Kidney glomerular epithelial cell (primary cell): ENCODE measurements at places on chromosomes 11 and 22.

DNA sequence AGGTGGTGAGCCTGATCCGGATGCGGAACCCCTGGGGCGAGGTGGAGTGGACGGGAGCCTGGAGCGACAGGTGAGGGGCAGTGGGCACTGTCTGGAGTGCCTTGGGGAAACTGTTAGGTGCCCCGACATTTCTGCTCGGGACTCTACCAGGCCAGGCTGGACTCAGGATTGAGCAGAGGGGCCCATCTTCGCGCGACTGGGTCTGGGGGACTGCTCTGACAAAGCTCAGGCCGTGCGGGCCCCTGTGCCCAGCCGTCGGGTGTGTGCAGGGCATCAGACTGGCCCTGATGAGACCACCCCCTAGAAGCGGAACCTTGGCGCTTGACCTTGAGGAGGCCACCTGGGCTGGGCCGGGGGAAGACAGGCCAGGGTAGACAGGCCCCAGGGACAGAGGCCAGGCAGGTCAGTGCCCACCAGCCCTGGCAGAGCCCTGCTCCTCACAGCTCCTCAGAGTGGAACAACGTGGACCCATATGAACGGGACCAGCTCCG lies 6.3 kb downstream of the CAPN1 start:
- no peak for DNase-seq

- DNase-seq, result no peak
These were observed 44.9 kb upstream of the ARFGAP3 start for GRCh38 chr22:42901790-42902508.

DNA sequence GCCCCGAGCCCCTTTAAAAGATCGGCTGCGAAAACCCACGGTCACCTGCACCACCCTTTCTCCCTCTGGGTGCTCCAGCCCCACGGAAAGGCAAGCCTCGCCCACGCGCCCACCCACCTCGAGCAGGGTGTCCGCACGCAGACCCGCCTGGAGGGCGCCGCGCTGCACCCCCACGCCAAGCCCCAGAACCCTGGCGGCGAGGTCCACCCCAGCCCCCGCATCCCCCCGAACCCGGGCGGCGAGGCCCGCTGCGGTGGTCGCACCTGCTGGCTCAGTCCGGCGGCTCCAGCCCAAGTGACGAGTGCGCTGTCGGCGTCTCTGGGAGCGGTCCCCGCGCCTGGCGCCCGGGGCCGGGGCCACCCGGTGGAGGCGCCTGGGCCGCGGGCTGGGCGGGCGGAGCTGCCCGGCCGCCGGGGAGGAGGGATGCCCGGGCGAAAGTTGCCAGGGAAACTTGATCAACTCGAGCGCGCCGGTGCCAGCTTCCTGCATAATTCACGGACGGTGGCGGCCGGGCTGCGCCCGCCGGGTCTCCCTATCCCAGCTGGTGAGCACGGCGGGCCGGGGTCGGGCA lies 1.1 kb downstream of the SHANK2 start:
- peak; percentile 3 for DNase-seq

GRCh38 chr22:32574958-32575910 lies 100.6 kb downstream of the FBXO7 start:
- no peak for DNase-seq

DNA sequence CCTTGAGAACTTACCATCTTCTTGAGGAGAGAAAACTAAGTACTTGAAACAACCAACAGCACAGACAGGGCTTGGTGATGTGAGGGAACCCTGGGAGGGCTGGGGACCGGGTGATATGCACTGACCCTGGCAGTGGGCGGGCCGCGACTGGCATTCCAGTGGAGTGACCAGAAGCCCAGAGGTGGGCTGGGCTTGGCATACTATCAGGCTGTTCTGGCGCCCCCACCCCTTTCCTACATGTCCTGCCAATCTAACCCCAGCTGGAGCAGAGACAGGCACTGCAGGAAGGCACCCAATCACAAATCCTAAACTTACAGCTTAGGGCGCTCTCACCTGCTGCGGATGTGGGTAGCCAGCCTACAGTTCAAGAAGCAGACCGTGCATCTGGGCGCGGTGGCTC lies 54.0 kb upstream of the GCAT start:
- no peak for DNase-seq

DNA sequence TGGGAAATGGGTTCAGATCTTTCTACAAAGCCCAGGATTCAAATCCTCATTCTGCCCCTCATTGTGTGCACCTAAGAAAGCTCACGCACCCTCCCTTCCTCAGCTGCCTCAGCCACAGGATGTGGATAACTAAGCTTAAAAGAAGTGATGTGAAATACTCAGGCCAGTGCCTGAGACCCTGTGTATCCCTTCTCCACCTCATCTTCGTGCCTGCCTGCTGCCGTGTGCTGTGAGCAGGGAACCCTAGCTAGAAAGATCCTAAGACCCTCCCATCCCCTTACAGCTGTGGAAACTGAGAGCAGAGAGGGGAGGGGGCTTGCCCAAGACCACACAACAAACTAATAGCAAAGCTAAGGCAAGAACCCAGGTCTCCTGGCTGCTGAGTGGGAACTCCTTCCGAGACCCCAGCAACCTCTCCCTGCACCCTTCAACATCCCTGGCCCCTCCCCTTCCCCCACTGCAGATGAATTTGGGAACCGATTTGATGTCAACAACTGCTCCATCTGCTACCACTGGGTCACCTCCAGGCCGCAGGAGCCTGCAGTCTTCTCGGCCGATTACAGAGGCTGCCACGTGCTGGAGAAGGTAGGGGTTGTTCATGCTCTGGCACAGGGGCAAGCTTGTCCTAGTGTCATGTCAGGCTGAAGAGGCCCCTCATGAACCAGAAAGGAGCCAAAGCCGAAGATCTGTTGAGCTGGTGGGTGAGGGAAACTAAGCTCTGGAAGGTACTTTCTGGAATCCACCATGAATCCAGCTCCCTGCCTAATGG lies 1.5 kb downstream of the ZP1 start:
- no peak for DNase-seq

GRCh38 chr22:31227186-31227585 lies 15.1 kb downstream of the LIMK2 start:
- DNase-seq, result no peak

DNA sequence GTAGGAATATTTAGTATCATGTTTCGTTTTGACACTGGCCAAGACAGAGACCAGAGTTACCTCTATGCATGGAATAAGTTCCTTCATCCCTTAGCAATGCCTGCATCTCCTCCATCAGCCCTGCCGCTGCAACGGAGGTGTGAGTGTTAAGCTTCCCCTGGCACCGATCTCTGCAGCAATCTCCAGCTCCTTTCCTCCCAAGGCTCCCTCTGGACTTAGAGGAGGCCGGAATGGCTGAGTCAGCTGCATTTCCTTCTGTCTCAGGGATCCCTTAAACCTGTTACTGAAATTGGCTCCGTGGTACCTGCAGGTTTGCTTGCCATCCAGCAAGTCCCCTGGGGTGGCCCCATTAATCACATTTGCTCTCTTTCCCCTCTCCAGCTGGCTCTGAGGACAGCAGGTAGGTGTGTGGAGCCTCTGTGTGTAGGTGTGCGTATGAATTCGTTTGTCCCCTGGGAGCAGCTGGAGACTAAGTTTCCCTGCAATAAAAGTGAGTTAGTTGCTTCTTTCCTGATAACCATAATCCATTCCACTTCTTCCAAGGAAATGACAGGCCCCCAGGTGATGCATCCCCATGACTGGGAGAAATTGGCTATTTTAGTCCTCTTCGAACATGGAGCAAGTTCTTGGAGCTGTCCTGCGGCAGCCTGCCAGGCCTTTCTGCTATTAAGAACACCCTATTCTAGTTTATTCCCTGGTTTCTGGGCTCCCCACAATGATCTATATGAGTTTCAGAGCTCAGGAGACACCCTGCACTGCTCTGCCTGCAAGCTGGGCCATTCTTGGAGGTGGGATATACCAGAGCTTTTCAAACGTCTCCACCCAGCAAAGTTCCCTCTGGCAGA lies 457.2 kb upstream of the CADM1 start:
- DNase-seq, result no peak

GRCh38 chr22:36073476-36073875 lies 44.9 kb upstream of the RBFOX2 start:
- DNase-seq, result no peak

DNA sequence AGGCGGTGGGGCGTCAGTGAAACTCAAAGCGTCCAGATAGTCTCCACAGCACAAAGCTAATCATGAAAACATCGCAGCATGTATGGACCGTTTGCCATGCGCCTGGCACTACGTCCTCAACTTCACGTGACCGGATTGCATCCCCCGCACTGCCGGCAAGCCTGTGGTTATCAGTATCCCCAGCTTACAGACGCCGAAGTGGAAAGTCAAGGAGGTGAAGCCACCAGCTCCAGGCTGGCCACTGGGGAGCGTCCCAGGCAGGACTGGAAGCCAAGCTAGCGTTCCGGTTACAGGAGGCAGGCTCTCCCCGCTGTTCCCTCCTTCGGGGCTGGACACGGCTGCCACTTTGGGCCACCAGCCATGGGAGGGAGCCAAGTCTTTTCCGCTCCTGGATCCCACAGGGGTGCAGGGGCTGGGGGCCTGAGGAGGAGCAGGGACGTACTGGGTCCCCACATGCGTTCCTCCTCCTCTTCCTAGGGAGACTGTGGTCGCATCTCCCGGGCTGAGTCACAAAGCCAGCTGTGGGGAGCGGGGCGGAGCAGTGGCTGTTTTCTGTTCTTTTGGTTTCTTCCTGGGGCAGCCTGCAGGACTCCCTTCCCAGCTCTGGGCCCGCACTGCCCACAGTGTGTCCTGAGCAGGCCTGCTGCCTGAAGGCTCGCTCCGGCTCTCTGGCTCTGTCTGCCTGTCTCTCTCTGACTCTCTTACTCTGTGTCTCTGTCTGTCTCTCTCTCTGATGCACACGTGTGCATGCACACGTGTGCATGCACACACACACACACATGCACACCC lies 4.3 kb upstream of the OSBPL5 start:
- DNase-seq, result no peak

DNA sequence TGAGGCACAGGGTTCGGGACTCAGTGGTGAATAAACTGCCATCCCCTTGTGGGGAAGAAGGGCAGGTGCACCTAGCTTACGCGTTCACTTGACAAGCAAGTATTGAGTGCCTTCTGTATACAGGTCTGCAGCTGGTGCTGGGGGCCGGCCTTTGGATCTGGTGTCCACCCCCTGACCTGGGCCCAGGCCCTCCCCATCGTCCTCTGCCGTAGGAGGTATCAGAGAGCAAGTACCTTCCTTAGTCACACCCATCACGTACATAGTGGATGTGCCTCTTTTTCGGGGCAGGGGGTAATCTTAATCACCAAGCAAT lies 53.3 kb downstream of the SMIM38 start:
- DNase-seq, result no peak

GRCh38 chr11:79313530-79313913 lies 127.3 kb downstream of the TENM4 start:
- no peak for DNase-seq

DNA sequence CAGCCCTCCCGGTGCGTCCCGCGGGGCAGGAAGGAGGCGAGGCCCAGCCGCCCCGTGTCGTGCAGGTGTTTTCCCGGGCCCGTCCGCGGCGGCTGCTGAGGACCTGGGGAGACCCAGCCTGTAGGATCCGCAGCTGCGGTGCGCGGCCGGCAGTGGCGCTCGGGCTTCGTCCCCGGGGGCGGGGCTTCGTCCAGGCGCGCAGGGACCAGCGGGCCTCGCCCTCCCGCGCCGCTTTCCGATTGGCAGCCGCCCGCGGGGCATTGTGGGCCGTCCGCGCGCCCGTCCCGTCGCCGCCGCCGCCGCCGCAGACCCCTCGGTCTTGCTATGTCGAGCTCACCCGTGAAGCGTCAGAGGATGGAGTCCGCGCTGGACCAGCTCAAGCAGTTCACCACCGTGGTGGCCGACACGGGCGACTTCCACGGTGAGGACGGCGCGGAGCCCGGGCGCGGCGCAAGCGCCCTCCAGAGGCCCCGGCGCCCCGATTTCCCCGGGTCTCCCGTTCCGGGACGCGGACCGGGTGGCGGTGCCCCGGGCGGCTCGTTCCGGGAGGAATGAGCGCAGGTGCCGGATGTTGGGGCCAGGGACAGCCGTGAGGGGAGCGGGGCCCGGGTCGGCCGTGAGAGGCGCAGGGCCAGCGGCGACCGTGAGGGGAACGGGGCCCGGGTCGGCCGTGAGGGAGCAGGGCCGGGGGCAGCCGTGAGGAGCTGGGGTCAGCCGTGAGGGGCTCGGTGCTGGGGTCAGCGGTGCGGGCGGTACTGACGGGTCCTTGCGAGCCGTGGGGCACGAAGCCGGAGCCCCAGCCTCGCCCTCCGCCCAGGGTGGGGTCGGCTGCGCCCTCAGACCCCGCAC lies at the start of gene TALDO1:
TALDO1 (plus strand) TSS at position 307 of the 849 bp plus-strand sequence; CDS start at position 325, 18 bp downstream.
- DNase-seq, result peak; percentile 86

DNA sequence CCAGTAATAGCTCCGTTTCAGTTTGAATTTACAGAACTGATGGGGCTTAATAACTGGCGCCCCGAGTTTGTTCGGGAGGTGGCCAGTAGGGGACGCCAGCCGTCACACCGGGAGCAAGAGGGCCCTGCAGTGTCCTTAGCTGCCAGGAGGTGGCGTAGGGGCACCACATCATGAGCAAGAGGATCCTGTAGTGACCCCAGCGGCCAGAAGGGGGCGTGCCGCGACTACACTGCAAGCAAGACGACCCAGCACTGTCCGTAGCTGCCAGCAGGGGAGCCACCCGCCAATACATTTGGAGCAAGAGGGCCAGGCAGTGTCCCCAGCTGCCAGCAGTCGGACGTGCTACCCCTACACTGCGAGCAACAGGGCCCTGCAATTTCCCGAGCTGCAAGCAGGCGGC lies 663.7 kb upstream of the B3GAT1 start:
- no peak for DNase-seq

GRCh38 chr11:38937709-38938108 lies 2339.7 kb upstream of the RAG2 start:
- DNase-seq, result no peak

GRCh38 chr11:7673724-7674434 lies 579 bp upstream of the CYB5R2 start:
- no peak for DNase-seq

DNA sequence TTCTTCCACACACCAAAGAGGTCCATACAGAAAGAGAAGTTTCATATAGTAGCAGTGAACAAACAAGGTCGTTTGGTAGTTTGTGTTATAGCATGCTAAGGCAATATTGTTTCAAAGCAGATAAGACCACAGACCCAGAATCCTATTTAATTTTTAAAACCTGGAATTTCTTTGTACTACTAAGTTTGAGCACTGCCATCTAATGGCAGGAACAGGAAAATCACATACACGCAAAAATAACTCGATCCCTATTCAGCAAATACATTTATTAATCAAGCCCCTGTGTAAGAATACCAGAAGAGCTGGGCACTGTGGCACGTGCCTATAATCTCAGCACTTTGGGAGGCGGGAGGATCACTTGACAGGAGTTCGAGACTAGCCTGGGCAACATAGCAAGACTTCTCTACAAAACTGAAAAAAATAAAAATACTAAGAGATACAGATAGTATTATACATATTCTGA lies 2.9 kb upstream of the BTBD10 start:
- DNase-seq, result peak; percentile 31
